ENCODE measurements at places on chromosomes 2 and 18.

DNA sequence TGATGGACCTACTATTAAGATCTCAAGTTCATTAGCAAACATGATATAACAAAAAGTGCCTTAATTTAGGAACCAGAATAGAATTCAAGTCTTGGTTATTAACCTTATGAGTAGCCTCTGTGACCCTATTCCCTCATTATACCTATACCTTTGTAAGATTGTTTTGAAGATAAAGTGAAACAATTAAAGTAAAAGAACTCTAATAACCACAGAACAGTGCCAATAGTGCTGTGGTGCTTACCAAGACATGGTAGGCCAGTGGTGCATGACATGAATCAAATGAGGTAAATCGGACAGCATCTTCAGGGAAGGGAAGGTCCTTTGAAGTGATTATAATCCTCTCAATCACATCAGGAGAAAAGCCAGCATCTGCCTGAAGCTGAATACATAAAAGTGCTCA, 36.4 kb downstream of the METTL4 start:
- DNase-seq, result no peak

- no peak for DNase-seq
These were observed 32.9 kb upstream of the ITPRID2 start for GRCh38 chr2:181858600-181858999.

DNA sequence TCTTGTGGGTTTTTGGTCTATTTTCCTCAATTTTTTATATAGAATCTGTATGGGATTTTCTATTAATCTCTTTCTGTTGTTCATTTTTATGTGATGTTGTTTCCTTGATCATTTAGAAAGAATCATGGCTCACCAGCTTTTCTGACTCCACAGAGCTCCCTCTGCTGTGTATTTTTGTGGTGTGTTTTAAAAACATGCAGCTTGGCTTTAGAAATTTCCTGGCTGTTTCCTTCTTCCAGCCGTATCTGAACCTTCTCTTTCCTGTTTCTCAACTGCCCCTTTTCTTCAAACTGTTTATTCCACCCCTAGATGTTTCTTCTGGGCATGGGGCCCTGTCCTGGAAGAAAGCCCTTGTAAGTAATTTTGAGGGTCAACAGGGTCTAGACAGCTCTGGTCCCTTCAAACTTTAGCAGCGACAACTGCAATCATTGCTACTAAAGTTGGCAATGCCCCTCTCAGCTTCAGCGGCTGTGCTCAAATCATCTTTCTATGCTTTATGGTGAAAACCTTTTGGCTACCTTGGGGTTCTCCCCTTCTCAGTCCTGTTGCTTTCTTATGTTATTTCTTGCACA, 17.6 kb upstream of the COPS8 start:
- DNase-seq, result no peak

DNA sequence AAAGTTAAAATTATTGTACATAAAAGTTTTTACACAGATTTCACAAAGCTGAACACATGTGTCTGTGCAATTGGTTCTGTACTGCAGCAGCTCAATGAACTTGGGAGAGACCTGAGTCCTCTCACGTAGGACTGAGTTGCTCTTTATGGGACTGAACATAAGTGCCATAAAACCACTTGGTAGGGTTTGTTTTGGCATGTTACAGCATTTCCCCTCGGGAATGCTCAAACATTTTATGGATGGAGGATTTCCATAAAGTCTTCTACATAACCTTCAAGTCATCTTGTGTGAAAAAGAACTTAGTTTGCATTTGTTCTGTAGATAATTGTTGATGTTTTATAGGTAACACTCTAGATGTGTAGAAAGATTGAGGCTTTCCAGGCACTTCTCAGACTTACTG, 15.9 kb downstream of the LYPD6 start:
- DNase-seq, result no peak

DNA sequence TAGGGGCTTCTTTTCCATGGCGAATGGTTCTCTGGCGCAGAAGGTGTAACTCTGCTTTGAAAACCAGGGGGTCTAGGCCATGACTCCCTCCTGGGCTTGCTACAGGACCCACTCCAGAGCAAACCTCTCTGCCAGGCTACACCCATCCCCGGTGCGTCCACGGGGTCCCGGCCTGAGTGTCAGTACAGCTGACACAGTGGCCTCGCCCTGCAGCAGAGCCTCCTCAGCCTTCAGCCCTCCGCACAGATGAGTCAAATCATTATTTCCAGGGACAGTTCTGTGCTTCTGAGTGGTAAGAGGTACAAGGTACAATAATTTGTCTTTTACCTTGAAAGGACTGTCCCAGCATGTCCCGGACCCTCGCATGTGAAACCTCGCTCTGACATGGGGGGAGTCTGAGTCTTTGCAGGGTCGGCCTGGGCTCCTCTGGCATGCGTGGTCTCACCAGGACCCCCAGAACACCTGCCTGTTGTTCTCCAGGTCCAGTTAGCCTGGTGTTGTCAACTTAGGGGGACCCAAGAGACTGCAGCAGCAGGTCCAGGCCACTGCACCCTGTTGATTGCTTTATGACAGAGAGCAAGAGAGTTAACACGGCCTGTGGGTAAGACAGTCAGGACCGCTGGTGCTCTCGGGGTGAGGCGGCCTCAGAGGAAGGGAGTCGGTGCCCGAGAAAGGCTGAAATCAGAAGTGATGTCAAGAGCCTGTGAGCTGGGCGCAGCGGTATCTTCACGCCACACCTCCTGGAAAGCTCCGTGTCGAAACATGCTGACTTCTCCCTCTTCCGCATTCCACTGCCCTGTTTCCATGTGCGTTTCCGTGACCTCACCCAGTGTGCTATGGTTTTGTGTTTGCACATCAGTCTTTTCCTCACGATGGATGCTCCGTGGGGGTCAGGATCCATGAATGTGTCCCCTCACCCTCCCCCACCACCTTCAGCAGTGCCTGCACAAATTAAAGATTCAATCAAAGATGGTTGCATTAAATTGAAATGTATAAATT, 340.1 kb downstream of the EIPR1 start:
- DNase-seq, result no peak

DNA sequence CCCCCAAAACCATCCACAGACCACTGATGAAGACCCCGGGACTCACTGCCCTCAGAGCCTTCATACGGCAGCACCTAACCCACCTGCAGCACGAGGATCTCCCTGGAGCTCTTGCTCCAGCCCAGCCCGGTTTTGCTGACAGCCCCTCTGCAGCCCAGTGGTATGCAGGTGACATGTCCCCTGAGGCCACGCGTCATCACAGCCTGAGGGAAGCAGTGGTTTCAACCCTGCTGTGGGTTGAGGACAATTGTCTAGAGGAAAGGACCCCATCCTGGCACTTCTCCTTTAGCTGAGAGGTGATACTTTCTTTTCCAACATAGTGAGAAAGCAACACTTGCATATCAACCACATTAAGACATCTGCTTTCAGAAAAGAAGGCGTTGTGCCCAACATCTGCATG, 134.0 kb downstream of the SEPTIN10 start:
- no peak for DNase-seq

DNA sequence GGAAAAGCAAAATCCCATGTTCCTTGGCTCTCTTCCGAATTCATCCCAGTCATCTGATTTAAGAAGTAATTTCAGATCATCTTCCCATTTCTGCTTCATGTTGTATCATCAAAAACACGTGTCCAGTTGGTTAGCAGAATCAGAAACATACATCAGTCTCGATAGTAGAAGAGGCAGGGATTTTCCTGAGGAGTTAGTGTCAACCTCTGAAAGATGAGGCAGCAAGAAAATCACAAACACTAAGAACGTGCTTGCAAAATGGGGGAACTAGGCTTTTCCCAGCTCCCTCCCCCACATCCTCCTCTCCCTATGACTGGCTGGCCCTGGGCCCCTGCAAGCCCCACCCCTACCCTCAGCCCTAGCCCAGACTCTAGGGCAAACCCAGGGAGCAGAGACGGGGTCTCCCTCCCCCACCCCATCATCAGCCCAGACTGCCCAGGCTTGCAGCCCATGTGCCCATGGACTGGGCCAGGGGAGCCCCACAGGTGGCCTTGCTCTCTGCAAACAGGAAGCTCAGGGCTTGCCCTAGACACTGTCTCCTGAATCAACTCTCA, 161.0 kb upstream of the ID2 start:
- no peak for DNase-seq

DNA sequence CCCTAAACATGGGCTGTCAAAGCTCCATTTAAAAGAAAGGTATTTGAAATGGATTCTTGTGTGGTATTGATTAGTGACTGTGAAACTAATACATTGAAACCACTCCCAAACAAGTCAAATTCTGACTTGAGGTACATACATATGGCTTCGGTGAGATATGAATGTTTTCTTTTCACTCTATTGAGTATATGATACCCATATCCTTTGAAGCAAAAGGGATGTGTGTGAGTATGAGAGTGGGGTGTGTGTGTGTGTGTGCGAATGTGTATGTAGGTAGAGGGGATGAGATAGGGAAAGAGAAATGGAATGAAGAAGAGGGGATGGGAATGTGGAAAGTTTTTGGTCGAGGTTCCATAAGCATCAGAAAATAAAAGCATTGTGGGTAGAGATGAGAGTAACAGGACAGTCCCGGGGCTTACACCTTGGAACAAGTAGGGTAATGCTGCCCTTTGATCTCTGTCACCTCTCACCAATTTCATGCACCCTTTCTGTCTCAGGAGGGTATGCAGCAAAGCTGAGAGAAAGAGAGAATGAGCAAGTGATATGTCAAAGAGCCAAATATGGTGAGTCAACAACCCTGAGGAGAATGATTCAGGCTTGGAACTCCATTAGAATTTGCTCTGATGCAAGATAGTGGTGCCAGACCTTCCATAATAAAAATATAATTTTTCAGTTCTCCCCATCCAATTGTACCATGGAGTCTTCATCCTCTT, 64.0 kb upstream of the ZEB2 start:
- DNase-seq, result no peak

DNA sequence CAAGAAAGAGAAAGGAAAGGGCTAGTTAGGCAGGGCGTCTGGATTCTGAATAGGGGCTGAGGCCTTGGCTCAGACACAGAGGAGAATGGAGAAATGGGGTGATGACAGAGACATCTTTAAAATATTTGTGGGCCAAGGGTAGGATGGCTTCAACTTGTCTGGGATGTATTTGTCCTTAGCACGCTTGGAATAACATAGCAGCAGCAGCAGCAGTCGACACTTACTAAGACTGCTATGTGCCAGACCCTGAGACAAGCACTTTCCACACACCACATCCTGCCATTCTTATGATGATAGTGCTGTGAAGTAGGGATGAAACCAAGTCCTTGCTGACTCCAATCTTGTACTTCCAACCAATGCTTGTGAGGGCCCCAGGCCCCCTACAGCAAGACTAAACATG, 2.6 kb downstream of the IL1RL1 start:
- no peak for DNase-seq

DNA sequence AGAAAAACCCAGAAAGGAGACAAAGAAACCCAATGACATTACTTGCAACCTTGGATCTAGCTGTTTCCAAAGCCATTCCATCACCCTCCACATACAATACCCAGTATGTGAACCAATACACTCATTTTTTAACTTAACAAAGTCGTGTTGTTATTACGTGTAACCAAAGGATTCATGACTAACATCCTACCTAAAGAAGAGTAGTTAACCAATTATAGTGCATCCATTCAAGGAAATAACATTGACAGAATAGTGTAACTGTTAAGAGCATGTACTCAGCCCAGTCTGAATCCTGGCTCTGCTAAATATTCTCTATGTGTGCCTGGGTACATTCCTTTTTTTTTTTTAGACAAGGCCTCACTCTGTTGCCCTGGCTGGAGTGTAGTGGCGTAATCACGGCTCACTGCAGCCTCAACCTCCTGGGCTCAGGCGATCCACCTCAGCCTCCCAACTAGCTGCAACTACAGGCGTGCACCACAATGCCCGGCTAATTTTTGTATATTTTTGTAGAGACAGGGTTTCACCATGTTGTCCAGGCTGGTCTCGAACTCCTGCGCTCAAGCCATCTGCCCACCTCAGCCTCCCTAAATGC, 9.9 kb downstream of the TLK1 start:
- DNase-seq, result no peak

DNA sequence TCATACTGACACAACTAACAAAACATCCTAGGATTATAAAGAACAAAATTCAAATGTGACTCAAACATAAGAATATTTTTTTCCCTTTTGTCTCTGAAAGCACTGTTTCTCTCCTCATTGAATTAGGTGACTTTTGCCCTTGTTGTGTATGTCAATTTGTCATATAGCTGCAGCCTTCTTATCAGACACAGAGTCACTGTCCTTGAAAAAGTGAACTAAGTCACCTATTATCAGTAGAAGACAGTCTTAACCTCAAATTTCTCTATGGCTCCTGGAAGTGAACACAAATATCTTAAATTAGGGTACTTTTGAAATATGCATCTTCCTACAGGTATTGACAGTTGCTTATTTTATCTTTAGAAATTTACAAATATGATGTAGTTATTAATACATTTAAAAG, 360.6 kb downstream of the NBAS start:
- DNase-seq, result no peak

GRCh38 chr2:46552079-46552478, 72.7 kb downstream of the TMEM247 start:
- no peak for DNase-seq

- no peak for DNase-seq
These were observed 1245.8 kb upstream of the SLC39A10 start for GRCh38 chr2:194411221-194411620.

GRCh38 chr2:239684996-239685395, 284.2 kb upstream of the HDAC4 start:
- DNase-seq, result no peak

GRCh38 chr2:86375623-86376022, 38.2 kb upstream of the REEP1 start:
- DNase-seq, result no peak

DNA sequence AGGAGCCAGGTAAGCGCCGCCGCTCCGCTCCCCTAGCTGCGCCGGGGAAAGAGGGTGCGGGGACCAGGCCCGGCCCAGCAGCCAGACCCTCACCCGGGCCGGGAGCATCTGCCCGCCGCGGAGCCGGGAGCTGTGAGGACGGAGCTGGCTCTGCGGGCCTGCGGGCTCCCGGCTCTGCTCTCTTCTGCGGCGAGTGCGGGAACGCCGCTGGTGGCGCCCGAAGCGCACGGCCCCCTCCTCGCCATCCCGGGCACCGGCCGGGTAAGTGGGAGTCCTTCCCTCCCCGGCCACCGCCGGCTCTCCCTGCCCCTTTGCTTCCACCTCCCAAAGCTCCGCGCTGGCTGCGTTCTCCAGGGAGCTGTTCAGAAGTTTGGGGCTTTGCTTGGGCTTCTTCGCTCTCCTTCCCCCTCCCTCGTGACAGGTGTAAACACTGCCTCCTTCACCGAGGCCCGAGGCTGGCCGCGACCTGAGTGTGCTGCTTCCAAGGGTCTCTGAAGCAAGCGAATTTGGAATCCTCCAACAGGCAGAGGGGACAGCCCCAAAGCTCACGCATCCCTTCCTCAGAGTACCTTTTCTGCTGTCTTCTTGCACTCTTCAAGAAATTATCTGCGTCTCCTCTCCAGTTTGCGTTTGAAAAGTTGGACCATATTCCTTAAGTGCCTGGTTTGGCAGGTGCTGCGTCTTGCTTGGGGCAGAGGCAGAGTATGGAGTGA, 632 bp downstream of the AFTPH start:
- no peak for DNase-seq

- DNase-seq, result no peak
These were observed 28.1 kb downstream of the THAP4 start for GRCh38 chr2:241608881-241609280.

All from stimulated activated effector memory CD8-positive, alpha-beta T cell treated with anti-CD3 and anti-CD28 coated beads, Interleukin-12 subunit alpha, Interleukin-12 subunit beta, amount 100 ng/mL, for 72 hours (primary cell).